ENCODE measurements at places on chromosomes 3 and 15.

- no peak for DNase-seq
Measured at GRCh38 chr3:19364148-19364547, 215.8 kb downstream of the KCNH8 start.

GRCh38 chr3:129439226-129439816 lies 427 bp downstream of the MBD4 start:
- peak; percentile 44 for DNase-seq

GRCh38 chr15:98063315-98063714 lies 102.8 kb downstream of the ARRDC4 start:
- no peak for DNase-seq

DNA sequence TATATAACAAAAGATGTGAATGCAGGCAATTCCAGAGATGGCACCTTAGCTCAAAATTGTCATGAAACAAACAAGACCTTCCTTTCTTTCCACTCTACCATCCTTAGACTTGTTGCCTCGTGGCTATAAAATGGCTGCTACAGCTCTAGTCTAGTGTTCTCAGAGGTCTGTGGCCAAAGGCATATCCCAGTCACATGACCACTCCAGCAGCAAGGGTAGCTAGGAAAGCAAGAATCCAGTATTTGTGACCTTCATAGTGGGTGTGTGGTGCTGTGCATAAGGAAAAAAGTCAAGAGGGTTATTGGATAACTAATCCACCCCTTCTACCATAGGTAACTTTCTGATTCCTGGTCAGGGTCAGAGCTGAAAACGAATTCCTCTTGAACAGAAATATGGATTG lies 27.1 kb upstream of the LIPC start:
- DNase-seq = no peak

DNA sequence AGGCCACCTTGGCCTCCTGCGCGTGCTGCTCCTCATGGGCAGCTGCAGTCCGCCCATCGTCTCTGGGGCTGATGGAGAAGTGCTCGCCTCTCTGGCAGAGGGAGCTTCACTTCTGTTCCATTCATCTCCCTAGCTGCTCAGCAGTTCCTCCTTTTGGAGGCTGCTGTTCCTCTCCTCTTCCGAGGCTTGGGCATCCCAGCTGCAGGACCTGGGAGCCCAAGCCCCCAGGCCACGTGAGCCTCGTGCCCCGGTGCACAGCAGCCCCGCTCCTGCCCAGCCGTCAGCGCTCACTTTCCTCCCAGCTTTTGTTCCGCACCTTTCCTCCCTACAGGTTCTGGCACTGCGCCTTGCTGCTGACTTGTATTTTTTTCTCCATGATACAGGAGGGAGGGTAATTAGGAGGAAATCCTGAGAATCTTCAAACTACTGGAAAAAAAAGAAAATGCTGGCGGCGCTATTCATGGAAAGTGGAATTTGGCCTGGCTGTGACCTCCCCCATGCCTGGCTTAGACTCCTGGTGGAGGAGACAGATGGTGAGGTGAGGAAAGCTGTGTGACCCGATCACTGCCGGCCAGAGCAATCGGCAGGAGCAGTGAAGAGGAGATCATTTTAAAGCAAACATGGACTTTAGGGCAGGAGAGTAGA lies 210.1 kb downstream of the CHST2 start:
- no peak for DNase-seq

DNA sequence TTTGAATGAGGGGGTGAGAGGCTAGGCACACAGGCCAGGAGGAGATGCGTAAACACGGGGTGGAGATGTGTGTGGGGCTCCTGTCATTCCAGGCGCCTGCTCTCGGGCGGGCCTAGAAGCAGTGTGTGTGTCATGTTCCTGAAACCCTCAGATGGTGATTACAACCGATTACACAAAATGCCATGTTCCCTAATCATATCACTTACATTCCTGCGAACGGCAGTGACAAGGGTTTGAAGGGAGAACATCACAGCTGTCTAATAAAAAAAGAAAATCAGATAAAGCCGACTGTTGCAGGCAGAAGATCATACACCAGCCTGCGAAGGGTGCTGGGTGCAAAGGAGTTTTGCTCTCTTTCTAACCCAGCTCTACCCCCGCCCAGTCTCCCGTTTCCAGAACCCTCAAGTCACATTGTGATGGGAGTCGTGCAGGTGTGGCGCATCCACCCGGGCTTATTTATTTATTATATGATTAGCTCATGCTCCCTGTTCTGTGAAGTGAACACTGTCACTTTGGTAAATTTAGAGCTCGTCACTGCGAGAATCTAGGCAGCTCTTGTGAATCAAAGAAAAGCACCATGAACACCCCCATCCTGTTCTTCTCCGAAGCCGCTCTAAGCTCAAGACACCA lies 140.3 kb downstream of the NR2F2 start:
- no peak for DNase-seq

- no peak for DNase-seq
Measured at GRCh38 chr3:133997871-133998635, 31.7 kb downstream of the SLCO2A1 start.

- DNase-seq = no peak
Measured at GRCh38 chr3:43053291-43053690, 52.6 kb downstream of the POMGNT2 start.

DNA sequence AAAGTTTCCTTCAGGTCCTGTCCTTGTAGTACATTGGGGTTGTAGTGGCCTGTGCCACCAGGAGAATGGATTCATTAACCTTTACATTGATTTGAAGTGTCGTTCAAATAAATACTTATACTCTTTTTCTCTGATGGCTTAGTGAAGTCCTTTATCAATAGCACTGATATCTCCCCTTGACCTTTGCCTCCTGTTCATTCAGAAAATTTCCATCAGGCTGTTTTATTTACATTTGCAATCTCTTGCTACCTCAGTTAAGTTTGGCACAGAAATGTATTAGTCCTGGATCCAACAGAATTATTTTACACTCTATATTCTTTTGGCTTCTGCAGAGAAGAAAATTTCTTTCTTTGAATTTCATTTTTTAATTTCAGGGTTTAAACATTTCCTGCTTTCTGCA lies 497.0 kb downstream of the RBMS3 start:
- no peak for DNase-seq

GRCh38 chr15:87648278-87648677 lies 608.3 kb downstream of the NTRK3 start:
- DNase-seq = no peak

- peak; percentile 29 for DNase-seq
Measured at GRCh38 chr3:107045791-107046190, 331.4 kb upstream of the CCDC54 start.

GRCh38 chr3:197088370-197088769 lies 58.8 kb upstream of the MELTF start:
- DNase-seq = no peak

DNA sequence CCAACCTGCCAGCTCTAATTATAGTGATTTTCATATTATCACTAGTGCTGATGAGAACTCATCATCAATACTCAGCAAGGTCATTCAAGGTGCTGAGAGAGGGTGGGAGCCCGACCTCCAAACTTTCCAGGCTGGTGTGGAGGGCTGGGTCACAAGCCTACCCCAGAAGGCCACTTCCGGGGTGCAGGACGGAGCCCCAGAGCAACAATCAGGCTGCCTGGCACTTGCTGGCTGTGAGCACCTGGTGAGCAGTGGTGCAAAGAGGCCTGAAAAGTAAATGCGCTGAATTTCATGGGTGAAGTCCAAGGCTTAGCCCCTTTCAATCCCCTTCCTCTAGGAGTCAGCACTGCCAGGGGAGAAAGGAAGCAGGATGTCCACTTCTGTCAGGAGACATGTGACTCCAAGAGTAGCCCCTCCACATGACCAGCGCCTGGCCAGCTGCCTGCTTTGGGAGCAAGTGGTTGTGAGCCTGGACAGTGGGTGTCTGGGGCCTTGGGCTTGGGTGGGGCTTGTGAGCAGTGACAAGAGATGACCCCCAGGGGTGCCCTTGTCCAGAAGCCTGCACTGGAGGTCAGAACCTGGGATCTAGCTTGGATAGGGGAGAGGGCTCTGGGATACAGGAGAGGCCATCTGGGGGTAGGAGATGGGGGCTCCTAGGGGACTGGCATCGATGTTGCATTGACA lies 165.0 kb upstream of the TLE3 start:
- no peak for DNase-seq

- no peak for DNase-seq
Measured at GRCh38 chr3:90054311-90054710, 946.9 kb downstream of the EPHA3 start.

DNA sequence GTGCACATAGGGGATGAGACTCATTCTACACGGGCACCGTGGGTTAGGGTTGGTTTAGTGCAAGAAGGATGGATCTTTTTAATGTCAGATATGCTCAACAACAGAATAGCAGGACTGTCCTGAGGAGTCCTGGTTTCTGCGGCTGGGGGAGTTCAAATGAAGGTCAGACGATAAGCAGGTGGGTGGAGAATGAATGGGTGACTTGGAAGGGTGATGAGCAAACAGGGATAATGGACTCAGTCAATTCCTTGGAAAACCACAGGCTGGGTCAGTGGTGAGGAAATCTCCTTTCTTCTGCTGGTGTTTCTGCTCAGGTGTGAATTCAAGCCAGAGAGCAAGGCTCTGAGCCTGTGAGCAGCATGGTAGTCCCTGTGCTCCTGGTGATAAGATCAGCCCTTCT lies 59.9 kb downstream of the MESD start:
- DNase-seq = peak; percentile 10
